ENCODE measurements at places on chromosomes 6 and 20.

GRCh38 chr20:41165001-41165882 is 27.9 kb downstream of the PLCG1 start:
- DNase-seq: no peak

- DNase-seq: no peak
These were observed 23.1 kb downstream of the SERPINB1 start for GRCh38 chr6:2818593-2818992.

GRCh38 chr6:25842526-25842925 is 10.7 kb upstream of the SLC17A1 start:
- DNase-seq: no peak

DNA sequence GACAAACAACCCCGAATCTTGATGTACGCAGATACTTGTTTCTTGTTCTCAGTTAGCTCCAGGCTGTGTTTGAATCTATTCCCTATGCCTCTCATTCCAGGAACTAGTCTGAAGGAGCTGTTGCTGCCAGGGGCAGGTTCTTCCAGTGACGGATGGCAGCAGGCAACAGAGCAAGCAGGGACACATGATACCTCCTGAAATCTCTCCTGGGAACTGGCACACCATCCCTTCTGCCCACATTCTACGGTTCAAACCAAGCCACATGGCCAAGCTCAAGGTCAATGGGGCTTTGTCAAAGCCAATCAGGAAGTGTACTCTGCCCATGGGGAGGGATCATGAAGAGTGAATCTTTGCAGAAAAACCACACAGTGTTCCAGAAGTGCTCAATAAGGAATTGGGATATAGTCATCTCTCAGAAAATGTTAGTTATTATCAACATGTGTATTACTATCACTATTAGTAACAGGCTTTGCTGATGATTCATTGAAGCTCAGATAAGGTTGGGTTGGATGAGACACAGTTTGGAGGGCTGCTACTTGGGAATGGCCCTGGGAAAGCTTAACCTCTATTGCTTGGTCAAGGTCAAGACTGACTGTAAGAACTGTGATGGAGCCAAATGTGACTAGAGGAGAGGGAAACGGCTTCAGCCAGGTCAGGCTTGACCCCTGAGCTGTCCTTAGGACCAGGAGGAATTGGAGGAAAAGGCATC is 454.9 kb downstream of the PTPRT start:
- no peak for DNase-seq

DNA sequence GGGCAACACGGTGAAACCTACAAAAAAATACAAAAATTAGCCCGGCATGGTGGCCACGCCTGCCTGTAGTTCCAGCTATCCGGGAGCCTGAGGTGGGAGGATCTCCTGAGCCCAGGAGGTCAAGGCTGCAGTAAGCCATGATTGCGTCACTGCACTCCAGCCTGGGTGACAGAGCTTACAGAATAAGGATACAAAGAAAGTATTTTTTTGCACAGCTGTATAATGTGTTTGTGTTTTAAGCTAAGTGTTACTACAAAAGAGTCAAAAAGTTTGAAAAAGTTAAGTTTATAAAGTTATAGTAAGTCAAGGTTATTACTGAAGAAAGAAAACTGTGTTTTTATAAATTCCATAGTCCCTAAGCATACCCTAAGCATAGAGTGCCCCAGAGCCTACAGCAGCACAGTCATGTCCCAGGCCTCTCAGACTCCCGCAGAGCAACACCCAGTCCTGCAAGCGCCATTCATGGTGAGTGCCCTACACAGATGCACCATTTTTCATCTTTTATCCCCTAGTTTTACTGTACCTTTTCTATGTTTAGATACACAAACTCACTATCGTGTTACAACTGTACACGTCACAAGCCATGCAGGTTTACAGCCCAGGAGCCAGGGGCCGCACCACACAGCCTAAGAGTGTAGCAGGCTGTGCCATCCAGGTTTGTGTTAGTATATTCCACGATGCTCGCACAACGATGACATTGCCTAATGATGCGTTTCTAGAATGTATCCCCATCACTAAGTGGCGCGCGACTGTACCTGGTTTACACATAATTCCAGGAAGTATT is 22.4 kb downstream of the TAF4 start:
- DNase-seq: no peak

- no peak for DNase-seq
These were observed 4.4 kb downstream of the CAPN11 start for GRCh38 chr6:44162876-44163625.

GRCh38 chr6:166864333-166864732 is 92.0 kb downstream of the RNASET2 start:
- DNase-seq: no peak

GRCh38 chr6:92479831-92480230 is 939.5 kb downstream of the EPHA7 start:
- no peak for DNase-seq

- no peak for DNase-seq
These were observed 339.4 kb downstream of the PLCB1 start for GRCh38 chr20:8471465-8471864.

DNA sequence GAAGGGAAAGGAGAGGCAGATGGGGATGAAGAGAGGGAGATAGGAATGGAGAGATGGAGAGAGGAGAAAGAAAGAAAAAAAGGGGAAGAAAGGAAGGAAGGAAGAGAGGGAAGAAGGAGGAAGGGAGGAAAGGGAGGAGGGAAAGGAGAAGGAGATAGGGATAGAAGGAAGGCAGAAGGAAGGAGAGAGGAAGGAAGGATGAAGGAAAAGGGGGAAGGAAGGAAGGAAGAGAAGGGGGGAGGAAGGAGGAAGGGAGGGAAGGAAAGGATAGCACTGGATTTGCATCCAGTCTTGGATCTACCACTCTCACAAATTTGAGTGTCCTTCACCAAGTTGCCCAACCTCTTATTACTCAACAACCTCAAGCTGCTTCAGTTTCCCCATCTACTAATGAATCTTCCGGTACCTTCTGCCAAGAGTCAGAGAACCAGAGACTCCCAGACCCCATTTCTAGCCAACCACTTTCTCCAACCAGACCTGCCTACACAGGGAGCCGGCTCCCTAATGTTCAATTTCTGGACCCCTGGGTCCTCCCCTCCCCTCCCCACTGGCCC is 79.7 kb upstream of the FOXP4 start:
- no peak for DNase-seq

DNA sequence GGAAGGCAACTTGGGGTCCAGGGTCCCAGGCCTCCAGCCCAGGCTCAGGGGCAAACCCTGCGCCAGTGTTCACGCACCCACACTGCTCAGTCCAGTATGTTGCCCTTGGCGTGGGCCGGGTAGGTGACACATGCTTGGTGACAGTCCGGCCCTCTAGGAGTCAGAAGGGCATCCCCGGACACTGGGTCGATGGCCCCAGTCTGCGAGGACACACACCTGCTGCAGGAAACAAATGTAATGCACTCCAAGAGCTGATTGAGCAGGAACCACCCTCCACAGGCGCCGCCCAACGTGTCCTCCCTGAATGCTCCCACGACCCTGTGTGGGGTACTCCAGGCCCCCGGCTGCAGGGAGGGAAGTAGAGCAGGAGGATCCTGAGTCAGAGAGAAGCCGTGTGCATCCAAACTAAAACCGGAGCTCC is 160.7 kb downstream of the DLL1 start:
- DNase-seq: peak; percentile 8

GRCh38 chr6:159193923-159194322 is 24.7 kb downstream of the FNDC1 start:
- DNase-seq: no peak

DNA sequence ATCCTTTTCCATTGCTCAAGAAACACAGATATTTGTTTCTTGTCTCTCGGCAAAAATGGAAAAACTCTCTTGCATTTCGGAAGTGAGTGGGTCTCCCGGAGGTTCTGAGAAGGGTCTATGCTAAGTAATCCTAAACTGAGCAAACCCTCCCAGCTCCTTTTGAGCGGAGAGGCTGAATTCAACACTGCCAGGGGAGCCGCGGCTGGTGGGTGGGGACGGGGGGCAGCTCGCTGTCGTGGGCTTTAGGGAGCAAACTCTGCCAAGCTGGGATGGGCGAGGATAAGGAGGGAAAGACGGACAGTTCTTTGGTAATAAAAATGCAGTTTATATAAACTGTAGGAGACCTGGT is 211.4 kb downstream of the FOXC1 start:
- no peak for DNase-seq

DNA sequence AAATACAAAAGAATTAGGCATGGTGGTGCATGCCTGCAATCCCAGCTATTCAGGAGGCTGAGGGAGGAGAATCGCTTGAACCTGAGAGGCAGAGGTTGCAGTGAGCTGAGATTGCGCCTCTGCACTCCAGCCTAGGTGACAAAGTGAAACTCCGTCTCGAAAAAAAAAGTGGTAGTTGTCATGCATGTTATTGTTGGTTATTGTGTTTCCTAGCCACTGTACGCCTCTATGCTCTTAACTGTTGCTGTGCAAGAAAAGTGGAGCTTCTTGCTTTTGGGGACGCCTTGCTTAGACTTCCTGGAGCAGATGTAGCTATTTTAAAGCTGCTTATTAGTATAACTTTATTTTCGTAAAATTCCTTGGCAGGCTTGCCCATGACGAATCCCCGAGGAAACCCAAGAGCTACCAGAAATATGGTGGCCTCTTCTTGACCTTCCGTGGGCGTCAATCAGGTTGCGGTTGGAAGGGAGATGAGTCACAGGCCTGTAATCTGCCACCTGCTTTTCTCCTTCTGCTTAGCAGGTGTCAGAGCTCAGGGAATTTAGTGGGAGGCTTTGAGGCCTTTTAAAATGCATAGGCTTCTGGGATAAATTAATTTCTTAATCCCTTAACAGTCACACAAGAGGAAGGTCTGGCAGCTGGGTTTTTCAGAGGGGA is 17.3 kb downstream of the GABRR2 start:
- peak; percentile 72 for DNase-seq

DNA sequence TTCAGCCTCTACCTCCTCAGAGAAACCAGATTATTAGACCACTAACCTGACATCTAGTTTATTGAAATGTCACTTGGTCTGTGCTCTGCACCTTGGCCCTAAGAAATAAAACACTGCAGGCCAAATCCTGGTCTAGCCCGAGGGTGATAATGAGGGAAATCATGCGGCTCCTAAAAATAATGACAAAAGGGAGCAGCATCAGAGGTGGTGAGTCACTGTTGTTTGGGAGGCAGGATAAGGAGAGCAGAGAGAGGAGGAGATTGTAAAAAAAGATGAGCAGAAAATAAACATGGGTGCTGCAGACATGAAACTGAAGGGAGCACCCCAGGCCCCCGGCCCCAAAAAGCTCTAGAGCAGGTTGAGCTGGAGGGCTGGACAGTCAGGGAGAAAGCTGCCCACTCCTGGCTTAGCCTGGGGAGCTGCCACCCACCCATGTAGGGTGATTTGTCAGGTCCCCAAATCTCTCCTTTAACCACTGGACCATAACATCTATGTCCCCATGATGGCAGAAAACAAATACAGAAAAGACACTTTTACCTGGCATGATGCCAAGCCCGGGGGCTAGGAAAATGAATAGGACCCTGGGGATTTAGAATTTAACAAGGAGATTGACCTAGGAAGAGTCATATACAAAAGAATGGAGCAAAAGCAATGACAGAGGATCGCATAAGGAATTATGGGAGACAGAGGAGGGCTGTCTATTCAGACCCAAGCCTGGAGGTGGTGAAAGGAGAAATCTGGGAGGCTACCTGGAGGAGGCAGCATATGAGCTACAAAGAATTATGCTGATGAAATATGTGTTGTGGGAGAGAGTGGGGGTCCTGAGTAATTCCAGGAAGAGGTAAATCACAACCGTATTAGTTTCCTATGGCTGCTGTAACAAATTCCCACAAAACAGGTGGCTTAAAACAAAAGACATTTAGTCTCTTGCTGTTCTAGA is 103.7 kb downstream of the SNAP25 start:
- no peak for DNase-seq

DNA sequence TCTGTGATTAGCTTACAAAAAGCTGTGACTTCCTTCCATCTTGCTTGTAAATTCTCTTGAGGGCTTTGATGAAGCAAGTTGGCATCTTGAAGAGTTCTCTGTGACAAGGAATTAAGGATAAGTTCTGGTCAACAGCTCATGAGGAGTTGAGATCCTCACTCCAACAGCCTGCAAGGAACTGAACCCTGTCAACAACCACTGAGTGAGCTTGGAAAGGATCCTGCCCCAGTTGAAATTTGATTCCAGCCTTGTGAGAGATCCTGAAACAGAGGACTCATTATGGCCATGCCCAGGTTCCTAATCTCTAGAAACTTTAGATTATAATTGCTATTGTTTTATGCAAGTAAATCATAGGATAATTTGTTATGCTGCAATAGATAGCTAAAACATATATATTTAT is 133.7 kb downstream of the PTCHD4 start:
- no peak for DNase-seq

GRCh38 chr20:49691818-49692568 is 21.7 kb downstream of the B4GALT5 start:
- no peak for DNase-seq

DNA sequence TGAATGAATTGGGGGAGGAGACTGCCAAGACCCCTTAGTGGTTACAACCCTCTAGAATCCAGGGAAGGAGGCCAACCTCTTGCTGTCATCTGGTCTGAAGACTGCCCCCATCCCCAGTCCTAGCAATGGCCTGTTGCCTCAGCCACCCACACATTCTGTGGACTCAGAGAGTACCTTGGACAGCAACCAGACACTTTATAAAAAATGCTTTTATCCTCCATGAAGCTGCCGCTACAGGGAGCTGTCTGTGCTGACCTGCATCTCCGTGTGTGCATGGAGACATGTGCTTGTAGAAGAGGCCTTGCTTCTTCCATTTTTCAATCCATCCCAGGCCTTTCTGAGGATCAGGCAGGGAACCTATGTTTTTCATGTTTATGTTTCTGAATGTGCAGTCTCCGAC is 15.2 kb downstream of the CDH22 start:
- DNase-seq: no peak

GRCh38 chr6:151723152-151723551 is 84.3 kb upstream of the ESR1 start:
- peak; percentile 31 for DNase-seq

DNA sequence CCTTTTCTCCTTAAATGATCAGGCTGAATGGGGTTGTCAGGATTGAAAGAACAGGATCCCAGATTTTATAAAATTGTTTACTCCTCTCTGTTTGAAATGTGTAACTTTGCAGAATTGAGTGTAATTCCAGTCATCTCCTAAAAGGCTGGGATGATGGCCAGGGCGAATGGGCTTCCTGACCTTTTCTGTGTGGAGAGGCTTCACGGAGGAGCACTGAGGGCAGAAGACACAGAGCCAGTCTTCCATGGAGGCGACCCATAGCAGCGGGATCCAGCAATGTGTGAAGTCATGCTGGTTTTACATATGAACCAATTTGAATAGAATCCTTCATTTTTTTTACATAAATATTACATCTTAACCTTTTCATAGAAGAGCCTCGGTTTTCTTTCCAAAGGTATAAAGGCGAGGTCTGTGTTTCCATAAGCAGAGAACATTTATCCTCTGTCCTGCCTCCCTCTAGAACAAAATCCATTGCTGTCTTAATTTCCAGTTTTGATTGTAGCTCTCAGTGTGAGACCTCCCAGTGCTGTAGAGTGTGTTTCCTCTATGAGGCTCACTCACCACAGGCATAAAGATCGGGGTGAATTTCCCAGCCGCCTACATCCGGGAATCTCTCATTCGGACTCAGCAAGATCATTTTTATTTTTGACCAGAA is 369.7 kb upstream of the FLRT3 start:
- DNase-seq: no peak

- DNase-seq: no peak
These were observed 311.1 kb downstream of the ADGRG6 start for GRCh38 chr6:142612956-142613355.

- DNase-seq: no peak
These were observed 21.3 kb downstream of the PCMTD2 start for GRCh38 chr20:64276817-64277216.
